ENCODE measurements at places on chromosomes 7 and 10. TPM values are rescaled to one million over a fixed set of nuclear protein-coding genes. Genes with fewer than 3 reads are reported as not detected.

DNA sequence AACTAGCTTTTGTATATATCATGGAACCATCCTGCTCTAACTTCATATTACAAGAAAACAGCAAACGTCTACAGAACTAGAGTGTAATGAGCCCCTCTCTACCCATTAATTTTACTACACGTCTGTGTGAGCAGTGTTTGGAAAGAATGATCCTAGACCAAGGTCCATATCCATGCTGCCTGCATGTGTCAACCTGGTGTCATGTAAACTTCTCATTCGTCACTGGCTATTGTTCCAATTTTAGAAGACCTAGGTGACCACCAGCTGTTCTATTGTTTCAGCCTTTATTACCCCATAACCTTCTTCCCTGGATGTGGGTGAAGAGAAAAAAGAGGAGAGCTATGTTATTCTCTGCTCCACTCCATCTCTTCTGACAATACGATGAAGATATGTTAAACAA is 77.1 kb downstream of the CREM start:
- no peaks in the 10 kb centered on the region for H3K4me1 ChIP-seq
- no peak for DNase-seq
- no peaks in the 10 kb centered on the region for H3K36me3 ChIP-seq

GRCh38 chr7:20651960-20652544 is 36.6 kb downstream of the ABCB5 start:
- H3K27me3 ChIP-seq: peaks cover 16% of the 10 kb centered on the region
- H3K4me3 ChIP-seq: no peak overlapping the region
- no peak overlapping the region for H3K27ac ChIP-seq
- H3K36me3 ChIP-seq: no peaks in the 10 kb centered on the region

- DNase-seq: no peak
- H3K27ac ChIP-seq: no peak overlapping the region
- no peak overlapping the region for H3K4me3 ChIP-seq
- peaks cover 18% of the 10 kb centered on the region for H3K27me3 ChIP-seq
- H3K36me3 ChIP-seq: no peaks in the 10 kb centered on the region
- no peaks in the 10 kb centered on the region for H3K4me1 ChIP-seq
Observed at GRCh38 chr10:77182803-77183202, 454.8 kb downstream of the KCNMA1 start.

- peak; percentile 6 for DNase-seq
- no peak overlapping the region for H3K27ac ChIP-seq
- H3K36me3 ChIP-seq: no peaks in the 10 kb centered on the region
- no peak overlapping the region for H3K4me3 ChIP-seq
- H3K27me3 ChIP-seq: no peaks in the 10 kb centered on the region
Observed at GRCh38 chr7:83976302-83976701, 218.3 kb downstream of the SEMA3A start.

- H3K4me1 ChIP-seq: peaks cover 5% of the 10 kb centered on the region
- H3K27me3 ChIP-seq: peaks cover 24% of the 10 kb centered on the region
- H3K27ac ChIP-seq: no peak overlapping the region
- DNase-seq: no peak
- no peak overlapping the region for H3K4me3 ChIP-seq
Observed at GRCh38 chr7:23898619-23899018, 188.6 kb downstream of the STK31 start.

- H3K27me3 ChIP-seq: peaks cover 39% of the 10 kb centered on the region
- peaks cover 3% of the 10 kb centered on the region for H3K4me1 ChIP-seq
- H3K4me3 ChIP-seq: no peak overlapping the region
- no peak overlapping the region for H3K27ac ChIP-seq
- DNase-seq: no peak
Observed at GRCh38 chr7:45253368-45253767, 95.8 kb downstream of the RAMP3 start.

DNA sequence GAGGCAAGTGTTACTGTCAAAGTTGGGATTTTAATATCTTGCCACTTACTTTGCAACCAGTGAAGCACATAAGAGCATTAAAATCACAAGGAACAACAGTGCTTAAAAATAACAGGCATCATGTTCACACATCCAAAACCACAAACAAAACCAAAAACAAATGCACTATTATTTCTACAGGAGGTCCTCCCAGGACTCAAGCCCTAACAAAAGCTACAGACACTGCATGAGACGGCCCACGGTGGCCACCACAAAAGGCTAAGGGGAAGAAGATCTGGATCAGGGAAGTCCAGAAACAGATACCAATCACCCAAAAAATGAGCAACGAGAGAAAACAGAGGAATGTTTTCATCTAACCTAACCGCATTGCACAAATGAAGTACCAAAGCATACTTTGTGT is 158.4 kb downstream of the ZMYND11 start:
- H3K27ac ChIP-seq: no peak overlapping the region
- no peaks in the 10 kb centered on the region for H3K27me3 ChIP-seq
- H3K4me3 ChIP-seq: no peak overlapping the region
- peaks cover 21% of the 10 kb centered on the region for H3K4me1 ChIP-seq

GRCh38 chr10:89086801-89087521 is 96.4 kb downstream of the FAS start:
- no peaks in the 10 kb centered on the region for H3K27me3 ChIP-seq
- H3K4me3 ChIP-seq: no peak overlapping the region
- DNase-seq: no peak
- no peak overlapping the region for H3K27ac ChIP-seq

GRCh38 chr7:17134786-17135185 is 163.7 kb upstream of the AHR start:
- H3K27ac ChIP-seq: no peak overlapping the region
- H3K4me3 ChIP-seq: no peak overlapping the region
- H3K27me3 ChIP-seq: no peaks in the 10 kb centered on the region
- peaks cover 11% of the 10 kb centered on the region for H3K4me1 ChIP-seq
- no peaks in the 10 kb centered on the region for H3K36me3 ChIP-seq
- DNase-seq: no peak

DNA sequence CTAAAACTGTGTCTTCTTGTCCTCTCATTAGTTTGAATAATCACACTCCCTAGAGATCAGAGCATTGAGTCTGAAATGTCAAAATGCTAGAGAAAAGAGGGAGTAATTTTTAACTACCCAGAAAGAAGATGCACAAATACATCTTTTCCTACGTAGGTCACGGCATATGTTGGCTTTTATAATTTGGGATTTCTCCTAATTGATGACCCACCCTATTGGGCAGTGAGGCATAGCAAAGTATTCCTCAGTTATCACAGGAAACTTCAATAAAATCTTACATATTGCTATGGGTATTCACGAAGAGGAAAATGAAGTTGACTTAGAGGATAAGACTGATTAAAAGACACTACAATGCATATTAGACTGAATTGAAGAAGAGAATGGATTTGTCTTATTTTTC is 25.4 kb downstream of the ARMC10 start:
- H3K4me1 ChIP-seq: no peaks in the 10 kb centered on the region
- H3K27ac ChIP-seq: peak overlapping the region; percentile 34
- H3K36me3 ChIP-seq: peaks cover 4% of the 10 kb centered on the region

DNA sequence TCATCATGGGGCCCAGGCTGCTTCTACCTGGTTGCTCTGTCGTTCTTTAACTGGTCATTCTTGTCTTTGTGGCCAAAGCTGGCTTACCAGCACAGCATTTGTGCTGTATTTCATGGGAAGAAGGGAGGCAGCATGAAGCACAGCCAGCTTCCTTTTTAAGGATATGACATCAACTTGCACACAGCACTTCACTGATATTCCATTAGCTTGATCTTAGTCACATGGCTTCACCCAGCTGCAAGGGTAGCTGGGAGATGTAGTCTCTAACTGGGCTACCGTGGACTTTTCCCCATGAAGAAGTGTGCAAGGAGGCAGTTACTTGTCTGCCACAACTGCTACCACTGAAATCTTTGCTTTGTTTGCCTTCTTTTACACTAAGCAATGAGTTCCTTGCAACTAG is 525.2 kb downstream of the LRMDA start:
- H3K27ac ChIP-seq: no peak overlapping the region
- no peaks in the 10 kb centered on the region for H3K27me3 ChIP-seq
- DNase-seq: no peak
- no peaks in the 10 kb centered on the region for H3K36me3 ChIP-seq
- H3K4me3 ChIP-seq: no peak overlapping the region

DNA sequence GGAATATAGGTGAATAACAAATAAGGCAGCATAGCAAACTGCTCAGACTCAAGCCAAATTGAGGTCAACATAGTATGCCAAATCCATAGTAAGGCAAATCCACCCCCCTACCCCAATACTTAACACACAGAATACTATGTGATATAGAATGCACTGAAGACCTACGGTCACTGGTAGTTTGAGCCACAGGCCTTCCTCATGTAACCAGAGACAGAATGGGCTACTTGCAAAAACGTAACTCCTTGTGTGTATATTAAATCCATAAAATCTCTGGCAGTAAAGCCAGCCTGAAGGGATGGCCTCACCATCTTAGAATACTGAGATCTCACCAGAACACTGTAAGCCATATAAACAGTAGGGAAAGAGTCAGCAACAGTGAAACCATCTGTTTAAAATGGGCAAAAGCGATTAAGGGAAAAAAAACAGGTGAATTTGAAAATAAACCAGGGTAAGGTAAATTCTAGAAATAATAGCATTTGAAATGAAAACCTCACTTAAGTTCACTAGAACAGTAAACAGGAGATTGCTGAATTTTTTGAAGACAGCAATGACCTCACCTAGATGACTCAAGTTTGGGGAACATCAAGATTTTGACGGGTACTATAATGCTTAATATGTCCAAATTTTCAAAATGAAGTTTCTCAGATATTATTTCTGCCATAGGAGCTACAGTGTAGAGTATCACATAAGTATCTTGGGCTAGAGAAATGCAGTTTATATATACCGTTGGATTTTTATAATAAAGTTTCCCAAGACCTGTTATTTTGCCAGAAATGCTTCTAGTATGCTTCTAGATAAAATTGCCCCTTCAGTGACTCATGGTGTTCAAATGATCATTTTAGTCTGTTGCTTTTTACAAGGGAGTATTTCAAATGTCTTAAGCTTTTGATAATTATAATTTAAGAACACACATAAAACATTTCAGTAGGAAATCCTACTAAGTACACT is 13.9 kb downstream of the HNRNPA2B1 start:
- peaks cover 27% of the 10 kb centered on the region for H3K36me3 ChIP-seq
- no peak overlapping the region for H3K27ac ChIP-seq
- H3K27me3 ChIP-seq: no peaks in the 10 kb centered on the region
- peaks cover 52% of the 10 kb centered on the region for H3K4me1 ChIP-seq

DNA sequence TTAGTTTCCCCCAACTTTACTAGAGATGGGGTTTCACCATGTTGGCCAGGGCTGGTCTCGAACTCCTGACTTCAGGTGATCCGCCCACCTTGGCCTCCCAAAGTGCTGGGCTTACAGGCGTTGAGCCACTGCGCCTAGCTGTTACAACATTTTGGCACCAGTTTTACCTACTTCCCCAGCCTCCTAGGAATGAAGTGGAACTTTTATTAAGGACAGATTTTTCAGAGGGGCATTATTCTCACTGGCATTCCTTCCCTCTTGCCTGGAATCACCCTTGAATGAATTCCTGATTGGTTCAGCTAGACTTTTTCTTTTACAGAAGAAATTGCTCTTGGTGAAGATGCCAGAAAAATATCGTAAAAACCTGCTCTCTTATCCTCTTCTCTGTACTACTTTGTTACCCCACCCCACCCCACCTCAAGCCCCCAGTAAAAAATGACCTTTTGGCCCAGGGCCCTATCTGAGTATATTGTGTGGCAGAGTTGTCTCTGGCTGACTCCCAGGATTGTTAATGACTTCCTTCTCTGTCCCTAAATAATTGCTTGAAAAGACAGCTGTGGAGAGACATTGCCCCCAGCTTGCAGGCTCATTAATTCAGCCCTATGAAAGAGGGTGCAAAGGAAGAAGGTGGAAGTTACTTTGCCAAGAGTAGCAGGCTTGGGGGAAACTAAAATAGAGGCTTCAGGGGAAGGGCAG is 189.6 kb downstream of the AUTS2 start:
- peak overlapping the region; percentile 22 for H3K4me3 ChIP-seq
- DNase-seq: no peak
- H3K27ac ChIP-seq: no peak overlapping the region
- H3K27me3 ChIP-seq: no peaks in the 10 kb centered on the region
- peaks cover 22% of the 10 kb centered on the region for H3K4me1 ChIP-seq

GRCh38 chr10:45379891-45380540 is 6.0 kb downstream of the ALOX5 start:
- DNase-seq: no peak
- peak overlapping the region; percentile 79 for H3K27ac ChIP-seq
- H3K36me3 ChIP-seq: peaks cover 15% of the 10 kb centered on the region
- H3K4me1 ChIP-seq: peaks cover 61% of the 10 kb centered on the region

- H3K36me3 ChIP-seq: no peaks in the 10 kb centered on the region
- H3K27me3 ChIP-seq: peaks cover 23% of the 10 kb centered on the region
- H3K4me1 ChIP-seq: no peaks in the 10 kb centered on the region
- H3K27ac ChIP-seq: no peak overlapping the region
- no peak overlapping the region for H3K4me3 ChIP-seq
Observed at GRCh38 chr10:71584902-71585563, 134.5 kb downstream of the C10orf105 start.

- H3K27me3 ChIP-seq: no peaks in the 10 kb centered on the region
- DNase-seq: no peak
- H3K36me3 ChIP-seq: no peaks in the 10 kb centered on the region
- no peak overlapping the region for H3K4me3 ChIP-seq
- H3K27ac ChIP-seq: no peak overlapping the region
Observed at GRCh38 chr7:67854221-67855178, 857.9 kb downstream of the TYW1 start.

DNA sequence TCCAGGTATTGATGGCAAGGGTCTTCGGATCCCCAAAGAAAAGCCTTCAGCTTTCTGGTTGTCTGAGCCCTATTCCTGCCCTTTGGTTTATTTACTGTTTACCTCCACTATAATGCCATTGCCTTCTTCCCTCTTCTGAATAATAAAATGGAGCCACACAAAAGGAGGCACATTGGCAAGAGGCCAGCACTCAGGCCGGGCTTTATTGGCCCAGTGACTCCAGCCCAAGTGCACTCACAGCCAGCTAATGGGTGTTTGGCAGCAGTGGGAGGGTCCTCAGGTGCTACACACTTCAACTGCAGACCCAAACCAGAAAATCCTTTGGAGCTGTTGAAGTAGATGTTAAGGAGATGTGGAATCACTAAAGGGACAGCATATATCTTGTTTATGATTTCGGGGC is 336.0 kb downstream of the PLXNA4 start:
- no peak overlapping the region for H3K27ac ChIP-seq
- no peaks in the 10 kb centered on the region for H3K4me1 ChIP-seq
- no peak for DNase-seq
- peaks cover 7% of the 10 kb centered on the region for H3K27me3 ChIP-seq

GRCh38 chr10:71075759-71076472 is 136.5 kb upstream of the UNC5B start:
- no peak overlapping the region for H3K4me3 ChIP-seq
- no peak overlapping the region for H3K27ac ChIP-seq
- H3K36me3 ChIP-seq: no peaks in the 10 kb centered on the region
- H3K27me3 ChIP-seq: peaks cover 24% of the 10 kb centered on the region
- no peaks in the 10 kb centered on the region for H3K4me1 ChIP-seq
- DNase-seq: no peak

Gene RADIL
- not detected for polyA plus RNA-seq

Gene ANTXRL
- not detected for polyA plus RNA-seq

Gene CALCR
- polyA plus RNA-seq: not detected

Gene PKD1L1
- polyA plus RNA-seq: 0.30 TPM

Gene CARD11
- 55.3 TPM for polyA plus RNA-seq

Gene MMD2
- not detected for polyA plus RNA-seq

Gene TCAF2
- polyA plus RNA-seq: 3.7 TPM

Gene LRRN3
- polyA plus RNA-seq: 0.09 TPM

Gene INMT
- not detected for polyA plus RNA-seq

Gene SRRM3
- polyA plus RNA-seq: not detected

Data from naive B cell (primary cell).